Diencephalon (tissue), 1 donor: ENCODE measurements at places on chromosomes 3 and 15. TPM values are rescaled to one million over a fixed set of nuclear protein-coding genes. Genes with fewer than 3 reads are reported as not detected.

KNG1 gene
- total RNA-seq: not detected

C3orf85 gene
- total RNA-seq: not detected

SLCO2A1 gene
- total RNA-seq: 0.69 TPM

TRPM7 gene
- total RNA-seq: 56.7 TPM

IL17RE gene
- total RNA-seq: 1.4 TPM
